Chondrocyte (in vitro differentiated cells): ENCODE measurements at places on chromosomes 13 and 19. TPM values are rescaled to one million over a fixed set of nuclear protein-coding genes. Genes with fewer than 3 reads are reported as not detected.

GRCh38 chr19:48498595-48499311, 12.9 kb downstream of the LMTK3 start:
- no peak overlapping the region for H3K27ac ChIP-seq
- no peak overlapping the region for H3K4me3 ChIP-seq
- H3K4me1 ChIP-seq: peaks cover 21% of the 10 kb centered on the region
- H3K27me3 ChIP-seq: peaks cover 15% of the 10 kb centered on the region

Gene KIR2DL4
- total RNA-seq: not detected in 3 replicates

GRCh38 chr19:41364524-41365391, 809 bp upstream of the B9D2 start:
- H3K36me3 ChIP-seq: no peaks in the 10 kb centered on the region
- peak overlapping the region; percentile 94 for H3K4me3 ChIP-seq
- H3K27me3 ChIP-seq: no peaks in the 10 kb centered on the region
- no peak for DNase-seq

Gene C19orf67
- total RNA-seq: not detected in 3 replicates

Gene C13orf46
- total RNA-seq: 1.7 to 2.2 TPM (median 2.0 TPM) in 3 replicates

GRCh38 chr13:22596171-22596863, 584.5 kb upstream of the SGCG start:
- H3K36me3 ChIP-seq: no peaks in the 10 kb centered on the region
- no peak overlapping the region for H3K4me3 ChIP-seq
- H3K4me1 ChIP-seq: peaks cover 10% of the 10 kb centered on the region

DNA sequence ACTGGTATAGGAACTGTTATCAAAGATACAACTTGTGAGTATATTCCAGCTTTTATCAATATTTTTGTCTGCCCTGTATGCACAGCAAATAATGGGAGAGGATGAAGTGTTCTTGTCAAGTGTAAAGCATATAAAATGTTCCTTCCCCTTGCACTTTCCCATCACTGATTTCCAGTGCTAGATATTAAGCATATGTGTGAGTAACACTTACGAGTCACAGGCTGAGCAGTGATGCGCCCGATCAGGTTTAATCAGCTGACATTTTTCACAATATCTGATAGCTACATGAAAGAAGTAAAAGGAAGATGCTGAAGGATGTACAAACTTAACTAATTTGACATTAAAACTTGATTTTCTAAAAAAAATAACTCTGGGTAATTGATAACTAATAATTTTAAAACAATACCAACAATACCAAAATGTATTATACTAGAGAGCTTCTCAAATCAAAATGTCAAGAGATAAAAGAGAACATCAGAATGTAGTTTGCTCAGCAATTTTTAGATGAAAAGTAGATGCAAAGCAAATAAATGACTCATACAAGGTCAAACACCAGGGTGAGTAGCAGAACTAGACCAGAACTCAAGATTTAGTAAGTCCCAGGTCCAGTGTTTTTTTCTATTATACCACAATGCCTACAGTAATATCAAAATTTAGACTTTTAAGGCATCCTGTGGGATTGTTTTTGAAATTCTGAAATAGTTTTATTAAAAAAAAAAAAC, 56.4 kb downstream of the ZDHHC20 start:
- H3K4me1 ChIP-seq: peaks cover 15% of the 10 kb centered on the region
- H3K4me3 ChIP-seq: no peak overlapping the region
- no peak for DNase-seq
- no peak overlapping the region for H3K27ac ChIP-seq
- peaks cover 6% of the 10 kb centered on the region for H3K36me3 ChIP-seq
- no peaks in the 10 kb centered on the region for H3K27me3 ChIP-seq

- no peak overlapping the region for H3K27ac ChIP-seq
- peaks cover 4% of the 10 kb centered on the region for H3K4me1 ChIP-seq
- H3K4me3 ChIP-seq: no peak overlapping the region
- H3K27me3 ChIP-seq: peaks cover 36% of the 10 kb centered on the region
Measured at GRCh38 chr19:30666301-30666803, 294.2 kb downstream of the ZNF536 start.

GRCh38 chr13:52775511-52775910, 35.9 kb upstream of the CNMD start:
- no peak overlapping the region for H3K27ac ChIP-seq
- no peaks in the 10 kb centered on the region for H3K4me1 ChIP-seq
- DNase-seq: no peak
- peaks cover 7% of the 10 kb centered on the region for H3K27me3 ChIP-seq

GRCh38 chr13:43200307-43200706, 176.9 kb downstream of the DNAJC15 start:
- H3K27me3 ChIP-seq: no peaks in the 10 kb centered on the region
- no peak overlapping the region for H3K4me3 ChIP-seq
- H3K27ac ChIP-seq: no peak overlapping the region

Gene PLK5
- 0.12 TPM in 1 of 3 replicates, not detected in the others for total RNA-seq

DNA sequence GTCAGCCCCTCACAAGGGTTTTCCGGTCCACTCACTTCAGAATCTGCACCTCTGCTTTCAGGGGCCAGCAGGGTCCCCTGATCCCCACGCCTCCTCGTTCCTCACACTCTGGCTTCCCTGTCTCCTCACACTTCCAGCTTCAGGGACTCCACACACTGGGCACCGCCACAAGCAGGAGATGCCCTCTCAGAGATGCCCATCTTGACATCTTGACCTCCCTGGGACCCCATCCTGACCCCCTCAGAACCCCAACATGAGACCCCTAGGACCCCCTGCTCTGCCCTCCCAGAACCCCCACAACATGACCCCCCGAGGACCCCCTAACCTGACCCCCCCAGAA, 2.7 kb downstream of the MAP2K2 start:
- H3K4me1 ChIP-seq: peaks cover 26% of the 10 kb centered on the region
- no peaks in the 10 kb centered on the region for H3K27me3 ChIP-seq
- H3K4me3 ChIP-seq: no peak overlapping the region
- no peak for DNase-seq

Gene SETDB2
- 7.3 to 10.3 TPM (median 8.2 TPM) in 3 replicates for total RNA-seq

GRCh38 chr13:110423689-110424302, 116.7 kb downstream of the COL4A2 start:
- H3K36me3 ChIP-seq: peaks cover 35% of the 10 kb centered on the region
- no peaks in the 10 kb centered on the region for H3K27me3 ChIP-seq
- H3K4me1 ChIP-seq: peaks cover 78% of the 10 kb centered on the region
- no peak overlapping the region for H3K4me3 ChIP-seq
- no peak for DNase-seq
- peak overlapping the region; percentile 72 for H3K27ac ChIP-seq
